GM12864 (cell line): ENCODE measurements at places on chromosomes 12 and 14.

DNA sequence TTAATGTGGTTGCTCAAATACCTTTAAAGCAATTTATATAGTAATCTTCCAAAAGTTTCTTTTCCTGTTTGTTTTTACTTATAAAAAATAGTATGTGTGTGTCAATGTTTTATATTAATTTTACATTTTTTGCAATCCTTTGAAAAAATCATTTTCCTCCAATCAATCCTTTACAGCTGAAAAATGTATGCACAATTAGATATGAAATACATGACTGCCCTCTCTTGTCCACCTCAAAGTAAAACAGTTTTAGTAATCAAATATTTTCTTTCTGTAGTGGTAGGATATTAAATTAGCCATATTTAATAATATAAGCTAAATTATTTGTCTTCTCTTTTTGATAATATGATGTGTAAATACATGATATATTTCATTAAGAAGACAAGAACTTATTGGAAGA, 269.9 kb downstream of the ADAMTS20 start:
- DNase-seq, result no peak

GRCh38 chr14:85344847-85345570, 184.9 kb upstream of the FLRT2 start:
- no peak for DNase-seq

DNA sequence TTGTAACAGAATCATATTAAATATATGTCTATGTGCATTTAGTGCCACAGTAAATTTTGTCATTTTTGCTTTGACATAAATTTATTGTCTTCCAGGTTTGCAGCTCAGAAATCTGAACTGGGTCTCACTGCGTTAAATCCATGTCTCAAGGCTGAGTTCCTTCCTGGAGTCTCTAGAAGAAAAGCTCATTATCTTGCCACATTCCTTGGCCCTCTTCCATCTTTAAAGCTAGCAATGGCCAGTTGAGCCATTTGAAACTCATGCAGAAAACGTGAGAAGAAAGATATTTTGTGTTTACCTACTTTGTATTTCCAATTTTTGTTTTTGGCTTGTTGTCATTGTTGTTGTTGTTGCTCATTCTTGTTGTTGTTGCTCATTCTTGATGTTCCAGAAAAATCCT, 10.7 kb downstream of the PRH1 start:
- no peak for DNase-seq

DNA sequence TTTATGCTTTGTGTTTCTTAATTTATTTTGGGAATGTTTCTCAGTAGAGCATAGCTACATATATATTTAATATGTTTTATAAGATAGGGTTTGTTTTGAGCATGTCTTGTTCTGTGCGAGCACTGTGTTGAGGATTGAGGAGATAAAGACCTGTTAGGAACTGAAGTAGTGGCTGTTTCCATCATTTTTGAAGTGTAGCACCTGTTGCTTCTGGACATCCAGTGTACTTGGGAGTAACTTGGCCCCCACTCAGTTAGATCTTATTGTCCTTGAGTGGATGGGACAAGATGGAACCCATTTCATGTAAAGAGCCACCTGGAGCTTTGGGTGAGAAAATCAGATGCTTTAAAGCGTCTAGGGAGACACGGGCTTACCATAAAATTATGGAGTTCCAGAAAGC, 8.7 kb downstream of the PPP2R5C start:
- DNase-seq, result no peak

GRCh38 chr14:44791730-44792129, 170.0 kb downstream of the KLHL28 start:
- DNase-seq, result no peak

DNA sequence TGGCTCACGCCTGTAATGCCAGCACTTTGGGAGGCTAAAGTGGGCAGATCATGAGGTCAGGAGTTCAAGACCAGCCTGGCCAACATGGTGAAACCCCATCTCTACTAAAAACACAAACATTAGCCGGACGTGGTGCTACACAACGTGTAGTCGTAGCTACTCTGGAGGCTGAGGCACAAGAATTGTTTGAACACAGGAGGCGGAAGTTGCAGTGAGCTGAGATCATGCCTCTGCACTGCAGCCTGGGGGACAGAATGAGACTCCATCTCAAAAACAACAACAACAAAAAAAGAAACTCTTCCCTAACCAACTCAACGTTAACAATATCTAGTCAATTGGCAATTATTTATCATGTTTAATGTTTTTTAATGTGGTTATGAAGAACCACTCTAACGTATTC, 89.3 kb downstream of the EPS8 start:
- DNase-seq, result no peak

- DNase-seq, result no peak
Measured at GRCh38 chr14:59085207-59085739, 103.2 kb upstream of the DAAM1 start.

- no peak for DNase-seq
Measured at GRCh38 chr12:23356440-23356839, 593.0 kb downstream of the SOX5 start.

GRCh38 chr12:123442774-123443173, 6.3 kb upstream of the RILPL2 start:
- no peak for DNase-seq

DNA sequence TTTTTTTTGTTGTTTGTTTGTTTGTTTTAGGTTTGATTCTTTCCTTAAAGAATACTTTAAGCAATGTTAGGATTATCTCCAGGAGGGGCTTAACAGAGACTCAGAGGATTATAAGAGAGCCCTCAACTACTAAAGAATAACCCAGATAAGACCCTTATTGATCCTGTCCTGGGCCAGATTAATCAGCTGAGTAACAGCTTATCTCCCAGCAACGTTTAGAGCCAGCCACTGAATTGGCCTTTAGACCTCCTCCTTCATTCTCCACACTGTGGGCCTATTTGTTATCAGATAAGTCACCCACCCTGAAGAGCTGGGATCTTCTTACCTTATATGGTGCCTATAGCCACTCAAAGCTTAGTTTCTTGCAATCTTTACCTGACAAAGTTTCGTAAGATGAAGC, 71.1 kb downstream of the FIGNL2 start:
- DNase-seq, result no peak

GRCh38 chr12:44457465-44457864, 418.6 kb downstream of the NELL2 start:
- DNase-seq, result no peak

GRCh38 chr12:110348431-110349059, 55.0 kb downstream of the ANAPC7 start:
- DNase-seq, result no peak

- no peak for DNase-seq
Measured at GRCh38 chr12:59699421-59700152, 103.8 kb downstream of the SLC16A7 start.

GRCh38 chr12:104490186-104490585, 33.4 kb downstream of the CHST11 start:
- no peak for DNase-seq

- DNase-seq, result no peak
Measured at GRCh38 chr12:124413401-124413800, 118.5 kb downstream of the RFLNA start.

GRCh38 chr12:2179953-2180736, 127.4 kb downstream of the CACNA1C start:
- no peak for DNase-seq

DNA sequence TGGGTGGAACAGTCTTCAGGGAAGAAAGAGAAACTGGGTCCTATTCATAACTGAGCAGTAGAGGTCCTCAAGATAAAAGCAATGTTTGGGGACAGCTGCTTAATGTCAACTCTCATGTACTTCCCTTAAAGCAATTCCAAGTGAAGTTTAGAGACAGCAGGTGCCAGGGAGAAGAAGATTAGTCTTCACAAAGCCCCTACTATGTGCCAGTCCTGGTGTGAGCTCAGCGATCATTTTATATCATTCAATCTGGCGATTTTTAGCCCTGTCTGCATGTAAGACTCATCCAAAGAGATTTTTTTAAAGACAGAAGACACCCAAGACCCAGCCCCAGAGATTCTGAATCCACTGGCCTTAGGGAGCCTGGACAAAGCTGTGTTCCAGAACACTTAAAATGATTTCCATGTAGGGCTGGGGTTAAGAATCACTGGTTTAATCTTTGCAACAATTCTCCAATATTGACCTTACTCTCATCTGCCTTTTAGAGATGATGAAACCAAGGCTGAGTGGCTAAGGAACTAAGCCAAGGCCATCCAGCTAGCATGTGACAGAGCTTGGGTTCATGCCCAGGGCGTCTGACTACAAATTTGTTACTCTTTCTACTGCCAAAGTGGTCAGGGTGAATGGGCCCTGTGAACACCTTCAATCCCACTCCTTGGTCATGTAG, 404.5 kb upstream of the TBX3 start:
- DNase-seq, result no peak
